Subcutaneous adipose tissue (tissue), 4 donors: ENCODE measurements at places on chromosomes 1 and 21. TPM values are rescaled to one million over a fixed set of nuclear protein-coding genes. Genes with fewer than 3 reads are reported as not detected.

C1orf226 gene
- 3.4 TPM for total RNA-seq

RNF11 gene
- 123 TPM for total RNA-seq

S100A6 gene
- total RNA-seq, result 1,309 TPM

FCGR3B gene
- 2.4 TPM for total RNA-seq

PDC gene
- not detected for total RNA-seq
